CD14-positive monocyte (primary cell): ENCODE measurements at places on chromosomes 16 and 17.

DNA sequence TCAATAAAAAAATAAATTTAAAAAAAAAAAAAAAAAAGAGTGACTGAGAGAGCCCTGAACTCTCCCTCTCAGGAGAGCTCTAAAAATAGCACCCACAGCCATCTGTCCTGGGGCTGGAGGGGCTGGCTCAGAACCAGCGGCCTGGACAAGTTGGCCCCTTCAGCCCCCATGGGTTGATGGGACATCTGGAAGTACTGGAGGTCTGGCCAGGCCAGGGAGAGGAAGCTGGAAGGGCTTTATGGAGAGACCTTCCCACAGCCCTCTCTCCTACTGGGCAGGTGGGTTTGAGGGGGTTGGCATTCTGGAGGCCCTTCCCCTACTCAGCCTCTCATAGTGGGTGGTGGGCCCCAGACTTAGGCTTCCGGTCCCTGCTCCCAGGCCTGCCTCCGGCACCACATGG is 93.7 kb upstream of the TMEM97 start:
- no peak for DNase-seq

DNA sequence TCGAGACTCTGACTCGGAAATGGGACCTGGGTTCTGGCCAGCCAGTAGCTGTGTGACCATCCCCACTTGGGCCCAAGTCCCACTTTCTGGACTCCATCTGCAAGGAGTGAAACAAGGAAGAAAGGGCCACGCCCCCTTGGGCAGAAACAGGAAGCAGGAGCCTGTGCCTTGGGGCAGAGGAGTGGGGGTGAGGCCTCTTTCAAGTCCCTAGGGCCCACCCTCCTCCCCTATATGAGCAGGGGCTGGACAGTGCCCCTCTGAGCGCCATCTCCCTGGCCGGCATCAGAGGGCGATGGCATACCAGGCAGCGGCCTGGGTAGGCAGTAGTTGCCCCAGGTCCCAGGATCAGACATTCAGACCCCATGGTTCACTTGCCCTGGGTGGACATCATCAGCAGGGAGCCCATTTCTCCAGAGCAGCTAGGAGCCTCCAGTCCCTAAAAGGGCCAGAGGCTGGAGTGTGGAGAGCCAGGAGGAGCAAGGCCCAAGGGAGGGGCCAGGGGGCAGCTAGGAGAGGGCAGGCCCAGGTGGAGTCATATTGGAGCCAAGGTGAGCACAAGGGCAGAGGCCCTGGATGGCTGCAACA is 7.1 kb downstream of the BCAR1 start:
- peak; percentile 12 for DNase-seq

DNA sequence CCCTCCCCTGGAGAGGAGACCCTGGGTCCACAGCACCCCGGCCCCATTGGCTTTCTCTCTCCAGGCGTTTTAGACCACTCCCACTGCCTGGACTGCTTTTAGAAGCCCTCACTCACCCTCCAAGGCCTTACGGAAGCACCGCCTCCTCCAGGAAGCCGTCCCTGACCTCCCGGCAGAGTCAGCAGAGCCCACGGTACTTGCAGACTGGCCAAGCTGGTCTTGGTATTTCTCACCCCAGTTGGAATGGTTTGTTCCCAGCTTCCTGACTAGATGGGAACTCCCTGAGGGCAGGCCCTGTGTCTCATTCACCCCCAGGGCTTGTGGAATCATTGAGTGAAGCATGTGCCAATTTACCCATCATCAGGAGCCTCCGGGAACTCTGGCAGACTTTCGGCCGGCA is 9.2 kb downstream of the SCGB1C2 start:
- DNase-seq = no peak

DNA sequence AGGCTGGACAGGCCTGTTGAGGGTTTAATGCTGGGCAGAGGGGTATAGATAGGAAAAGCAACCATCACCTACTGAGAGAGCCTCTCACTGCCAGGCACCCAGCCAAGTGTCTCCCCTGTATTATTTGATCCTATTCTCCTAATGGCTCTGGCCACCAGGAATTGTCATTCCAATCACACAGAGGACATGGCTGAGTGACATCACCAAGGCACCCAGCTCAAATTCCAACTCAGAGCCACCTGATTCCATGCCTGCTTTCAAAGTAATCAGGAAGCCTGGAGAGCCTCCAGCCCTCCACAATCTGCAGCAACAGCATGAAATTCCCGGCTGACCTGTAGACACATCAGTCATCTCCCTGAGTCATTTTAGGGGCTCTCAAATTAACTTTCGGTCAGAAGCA is 368.9 kb upstream of the C16orf82 start:
- no peak for DNase-seq

DNA sequence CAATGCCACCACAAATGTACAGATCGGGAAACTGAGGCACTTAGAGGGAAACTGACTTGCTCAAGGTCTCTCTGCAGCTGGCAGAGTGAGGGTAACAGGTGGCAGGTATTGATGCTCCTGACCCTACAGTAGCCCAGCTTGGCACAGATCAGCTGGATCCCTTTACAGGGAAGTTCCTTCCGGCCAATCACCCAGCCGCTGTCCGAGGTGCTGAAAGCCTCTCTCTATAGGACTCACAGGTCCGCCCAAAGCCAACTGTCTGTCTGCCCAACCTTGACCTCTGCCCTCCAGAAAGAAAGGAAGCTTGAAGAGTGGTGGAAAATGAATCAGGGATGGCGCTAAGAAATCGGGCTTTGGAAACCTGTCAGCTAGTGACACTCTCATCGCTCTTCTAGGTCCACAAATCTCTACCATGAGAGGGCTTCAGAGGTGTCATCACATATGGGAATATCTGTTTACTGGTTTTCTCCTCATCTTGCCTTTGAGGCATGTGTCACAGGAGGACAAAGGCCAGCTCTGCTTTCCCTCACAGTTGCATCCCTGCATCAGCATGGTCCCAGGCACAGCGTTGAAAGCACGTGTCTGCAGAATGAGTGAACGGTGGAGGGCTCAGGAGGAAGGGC is 246.2 kb downstream of the KATNIP start:
- no peak for DNase-seq

- DNase-seq = no peak
These were observed 76.6 kb upstream of the CORO6 start for GRCh38 chr17:29699283-29699682.

DNA sequence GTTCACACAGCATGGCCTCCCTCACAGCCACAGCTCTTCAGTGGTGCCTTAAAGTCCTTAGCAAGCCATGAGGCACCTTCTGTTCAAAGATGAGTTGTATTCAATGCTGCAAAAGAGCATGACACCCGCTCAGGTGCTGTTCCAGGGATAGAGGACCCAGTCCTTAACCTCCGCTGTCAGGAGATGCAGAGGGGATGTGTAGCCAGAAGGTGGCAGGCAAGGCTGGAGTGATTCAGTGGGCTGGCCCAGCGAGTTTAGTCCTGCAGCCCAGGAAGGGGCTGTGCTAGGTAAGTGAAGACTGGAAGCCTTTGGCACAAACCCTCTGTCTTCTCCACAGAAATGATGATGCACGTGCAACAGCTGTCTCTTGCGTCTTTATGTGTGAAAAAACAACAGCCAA is 25.0 kb upstream of the ADAM11 start:
- no peak for DNase-seq

DNA sequence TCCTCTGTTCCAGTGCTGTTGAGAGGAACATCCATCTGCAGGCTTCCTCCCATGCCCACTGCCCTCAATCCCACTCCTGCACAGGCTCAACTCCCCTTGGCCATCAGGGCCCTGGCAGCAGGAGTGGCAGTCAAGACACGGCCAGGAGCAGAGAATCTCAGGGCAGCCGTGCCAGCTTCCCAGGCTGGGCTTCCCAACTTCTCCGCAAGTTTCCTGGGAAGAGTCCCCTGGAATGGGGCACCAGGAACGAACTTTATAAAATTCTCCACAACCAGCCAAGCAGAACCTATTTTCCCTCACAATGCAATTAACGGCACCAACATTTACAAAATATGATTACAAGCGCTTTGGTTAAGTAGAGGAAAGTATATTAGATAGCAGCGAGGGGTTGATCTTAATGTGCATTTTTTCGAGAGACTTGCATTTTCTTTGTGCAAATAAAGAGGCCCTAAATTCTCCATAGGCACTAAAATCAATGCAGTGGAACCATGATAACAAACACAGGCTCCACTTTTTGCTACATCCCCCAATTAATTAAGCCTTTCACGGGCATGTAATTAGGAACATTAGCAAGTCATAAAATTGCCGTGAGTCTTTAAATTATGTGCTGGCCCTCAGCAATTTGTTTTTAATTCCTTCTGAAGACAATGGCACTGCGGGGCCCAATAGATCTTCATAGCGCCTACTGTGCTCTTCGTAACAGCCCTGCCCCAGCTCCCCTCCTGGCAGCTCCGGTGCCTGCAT is 99.9 kb upstream of the LHX1 start:
- no peak for DNase-seq

DNA sequence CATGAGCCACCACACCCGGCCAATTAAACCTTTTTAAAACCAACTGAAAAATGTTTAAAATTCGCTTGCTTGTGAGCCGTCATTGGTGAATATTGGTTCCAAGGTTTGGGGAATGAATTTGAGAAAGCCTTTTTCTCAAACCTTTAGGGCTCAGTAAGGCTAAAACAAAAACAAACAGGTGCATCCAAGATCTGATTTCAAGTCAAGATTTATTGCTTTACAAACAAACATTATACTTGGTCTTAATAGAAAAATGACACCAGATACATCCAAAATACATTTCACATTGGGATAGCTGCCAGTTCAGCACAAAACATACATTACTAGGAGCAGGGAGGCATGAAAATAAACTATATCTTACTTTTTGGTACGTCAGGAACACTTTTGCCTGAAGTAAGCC is 5.4 kb downstream of the C17orf58 start:
- DNase-seq = no peak

DNA sequence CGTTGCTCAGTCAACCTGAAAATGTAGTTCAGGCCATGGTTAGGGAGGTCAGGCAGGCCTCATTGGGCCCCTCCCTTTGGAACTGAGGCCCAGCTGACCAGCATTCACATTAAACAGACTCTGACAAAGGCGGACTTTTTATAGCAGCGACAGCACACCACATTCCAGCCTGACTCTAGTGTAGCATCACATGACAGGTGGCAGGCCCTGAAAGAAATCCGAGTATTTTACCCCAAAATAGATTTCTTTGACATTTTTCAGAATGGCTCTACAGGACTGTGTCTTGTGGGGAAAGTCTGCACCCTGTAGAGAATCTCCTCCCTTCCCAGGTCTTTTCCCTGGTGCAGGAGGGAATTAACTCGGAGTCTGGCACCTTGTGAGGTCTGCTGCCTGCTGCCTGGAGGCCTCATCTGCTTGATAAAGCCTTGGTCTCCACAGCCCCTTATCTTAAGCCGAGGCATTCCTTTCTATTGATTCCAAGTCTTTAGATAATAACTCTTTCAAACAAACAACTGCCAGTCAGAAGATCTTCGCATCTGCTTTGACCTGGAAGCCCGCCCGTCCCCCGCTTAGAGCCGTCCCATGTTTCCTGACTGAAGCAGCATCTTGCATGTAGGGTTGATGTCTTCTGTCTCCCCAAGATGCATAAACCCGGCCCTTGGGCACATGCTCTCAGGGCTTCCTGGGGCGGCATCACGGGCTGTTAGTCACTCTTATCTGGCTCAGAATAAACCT is 44.0 kb upstream of the CAPN15 start:
- DNase-seq = no peak

- DNase-seq = peak; percentile 84
These were observed 39.8 kb upstream of the MMP2 start for GRCh38 chr16:55439101-55439690.

GRCh38 chr17:48068491-48068961 is 20.4 kb downstream of the NFE2L1 start:
- no peak for DNase-seq

DNA sequence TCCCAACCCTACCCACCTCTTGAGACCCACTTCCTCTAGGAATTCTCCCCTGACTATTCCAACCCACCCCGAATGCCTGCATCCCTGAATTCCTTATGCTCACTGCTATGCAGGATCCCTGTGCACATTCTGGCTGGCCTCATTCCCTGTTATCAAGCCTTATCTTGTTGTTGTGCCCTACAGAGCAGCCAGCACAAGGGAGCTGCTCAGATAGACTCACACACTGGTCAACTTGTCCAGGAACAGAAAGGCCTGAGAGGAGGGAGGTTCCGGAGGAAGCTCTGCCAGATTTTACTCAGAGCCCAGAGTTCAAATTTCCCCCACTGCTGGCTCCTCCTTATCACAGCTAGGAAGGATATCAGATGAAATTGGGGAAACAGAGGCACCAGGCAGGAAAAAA is 24.8 kb upstream of the MYO18A start:
- no peak for DNase-seq

DNA sequence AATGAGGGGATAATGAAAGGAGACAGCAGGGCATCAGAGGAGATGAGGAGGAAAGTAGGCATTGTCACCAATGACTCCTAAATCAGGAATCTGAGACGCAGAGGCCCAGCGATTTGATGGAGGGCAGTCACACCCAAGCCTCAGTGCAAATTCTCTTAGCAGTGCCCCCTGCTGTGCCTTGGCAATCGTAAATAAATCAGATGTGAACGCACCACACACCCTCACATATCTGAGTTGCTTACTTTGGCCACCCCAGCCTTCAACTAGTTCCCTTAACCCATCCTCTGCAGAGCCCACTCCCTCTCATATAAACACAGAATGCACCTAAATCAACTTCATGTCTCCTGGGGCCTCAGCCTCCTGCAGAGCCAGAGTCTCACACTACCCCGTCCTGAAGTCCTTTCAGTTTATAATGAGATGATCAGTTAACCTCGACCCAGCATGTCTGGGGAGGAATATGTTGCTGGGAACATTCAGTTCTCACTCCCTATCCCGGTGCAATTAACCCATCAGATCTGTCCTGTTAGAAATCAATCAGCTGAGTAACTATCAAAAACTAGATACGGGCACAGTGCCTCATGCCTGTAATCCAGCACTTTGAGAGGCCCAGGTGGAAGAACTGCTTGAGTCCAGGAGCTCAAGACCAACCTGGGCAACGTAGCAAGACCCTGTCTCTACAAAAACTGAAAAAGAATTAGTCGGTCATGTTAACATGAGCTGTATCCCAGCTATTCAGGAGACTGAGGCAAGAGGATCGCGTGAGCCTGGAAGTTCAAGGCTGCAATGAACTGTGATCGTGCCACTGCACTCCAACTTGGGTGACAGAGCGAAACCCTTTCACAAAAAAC is 78.4 kb downstream of the SLC39A11 start:
- DNase-seq = no peak

- DNase-seq = no peak
These were observed 471.1 kb downstream of the WWOX start for GRCh38 chr16:78570399-78571141.

- DNase-seq = no peak
These were observed 26.3 kb downstream of the MRTFB start for GRCh38 chr16:14097182-14097959.
